Pons (tissue), 1 donor: ENCODE measurements at places on chromosomes 6 and 20.

GRCh38 chr6:30721198-30722024 is 1.3 kb downstream of the TUBB start:
- DNase-seq = peak; percentile 76

GRCh38 chr20:48841196-48841874 is 13.5 kb upstream of the PREX1 start:
- no peak for DNase-seq

- no peak for DNase-seq
Observed at GRCh38 chr20:63855363-63856097, 5.8 kb upstream of the ABHD16B start.

DNA sequence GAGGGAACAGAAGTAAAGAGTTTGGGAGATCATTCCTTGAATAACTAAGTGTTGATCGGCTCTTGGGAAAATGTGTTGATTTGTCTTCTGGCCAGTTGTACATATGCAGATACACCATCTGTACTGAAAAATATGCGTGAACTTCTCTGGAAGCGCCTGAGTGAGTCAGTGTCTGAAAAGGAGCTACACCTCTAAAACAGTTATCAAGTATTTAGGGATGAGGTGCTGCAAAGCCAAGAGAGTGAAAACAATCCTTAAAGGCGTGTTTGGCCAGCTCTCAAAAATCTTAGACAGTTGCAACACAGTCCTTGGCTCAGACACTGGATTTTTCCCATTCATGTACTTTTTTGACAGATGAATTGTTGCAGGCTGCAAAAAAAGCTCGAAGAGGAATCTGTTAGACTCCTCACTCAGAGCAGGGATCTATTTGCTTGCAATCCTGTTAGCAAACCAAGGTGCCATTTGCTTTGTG is 61.3 kb downstream of the BMP6 start:
- DNase-seq = peak; percentile 11

DNA sequence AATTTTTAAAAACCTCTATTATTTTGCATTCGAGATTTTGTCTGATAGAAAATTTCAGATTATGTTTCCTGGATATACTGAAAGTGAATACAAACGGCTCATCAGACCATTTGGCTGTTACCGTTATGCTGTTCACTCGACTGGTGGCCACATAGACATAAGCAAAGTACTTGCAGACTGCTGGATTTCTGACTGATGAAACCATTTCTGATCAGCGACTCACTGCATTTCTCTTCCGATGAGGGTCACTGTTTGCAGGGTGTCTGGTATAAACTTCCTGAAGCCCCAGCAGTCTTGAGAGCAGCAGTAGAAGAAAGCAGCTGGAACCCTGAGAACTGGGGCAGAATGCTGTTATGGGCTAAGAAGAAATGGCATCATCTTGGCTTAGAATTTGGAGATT is 17.7 kb downstream of the SNX9 start:
- DNase-seq = no peak

DNA sequence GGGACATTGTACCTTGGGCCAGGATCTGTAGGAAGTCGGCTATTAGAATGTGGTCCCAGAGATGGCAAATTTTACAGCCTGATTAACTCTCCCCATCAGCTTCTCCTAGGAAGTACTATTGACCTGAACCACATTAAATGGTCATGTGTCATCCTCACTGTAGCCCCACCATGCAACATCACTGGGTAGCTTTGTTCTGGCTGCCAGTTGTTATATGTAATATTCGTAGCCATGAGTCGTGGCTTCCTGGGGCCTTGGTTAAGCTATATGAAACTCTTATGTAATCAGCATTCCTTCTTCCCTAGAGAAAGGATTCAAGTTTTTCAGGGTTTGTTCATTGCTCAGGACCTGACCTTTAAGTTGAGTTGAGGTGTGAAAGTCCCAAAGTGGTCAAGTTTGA is 125.7 kb downstream of the ANKS1A start:
- DNase-seq = no peak

GRCh38 chr6:20985821-20986220 is 451.6 kb downstream of the CDKAL1 start:
- no peak for DNase-seq
